DND-41 (cell line): ENCODE measurements at places on chromosomes 7 and 10.

DNA sequence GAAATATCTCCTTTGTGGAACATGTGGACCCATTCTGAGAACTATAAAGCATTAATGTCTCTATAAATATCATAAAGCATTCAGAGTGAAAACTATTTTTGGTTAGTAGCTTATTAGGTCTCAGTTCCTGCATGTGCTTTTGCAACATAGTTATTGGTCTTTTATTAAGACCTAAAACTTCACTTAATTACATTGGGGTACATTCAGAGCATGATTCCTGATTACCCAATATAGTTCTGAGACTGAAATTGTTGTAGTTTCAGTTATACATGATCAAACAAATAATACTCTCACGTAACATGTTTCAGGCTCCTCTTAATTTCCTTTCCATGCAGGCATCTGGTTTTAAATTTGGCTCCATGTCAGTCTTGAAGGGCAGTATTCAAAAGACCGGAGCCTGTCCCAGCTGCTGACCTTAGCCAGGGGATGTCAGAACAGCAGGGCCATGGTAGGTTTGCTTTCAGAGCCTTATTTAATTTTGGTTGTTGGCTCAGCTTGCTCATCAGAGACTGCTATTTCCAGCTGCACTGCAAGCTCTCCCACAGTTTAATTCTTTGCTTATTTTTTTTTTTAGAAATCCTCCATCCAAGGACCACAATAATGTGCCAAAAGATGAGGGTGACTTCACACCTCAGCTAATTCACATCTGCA, 447.8 kb upstream of the FZD8 start:
- H3K4me3 ChIP-seq, result no peak overlapping the region
- no peaks in the 10 kb centered on the region for H3K4me1 ChIP-seq
- no peak overlapping the region for H3K27ac ChIP-seq
- no peak for DNase-seq

DNA sequence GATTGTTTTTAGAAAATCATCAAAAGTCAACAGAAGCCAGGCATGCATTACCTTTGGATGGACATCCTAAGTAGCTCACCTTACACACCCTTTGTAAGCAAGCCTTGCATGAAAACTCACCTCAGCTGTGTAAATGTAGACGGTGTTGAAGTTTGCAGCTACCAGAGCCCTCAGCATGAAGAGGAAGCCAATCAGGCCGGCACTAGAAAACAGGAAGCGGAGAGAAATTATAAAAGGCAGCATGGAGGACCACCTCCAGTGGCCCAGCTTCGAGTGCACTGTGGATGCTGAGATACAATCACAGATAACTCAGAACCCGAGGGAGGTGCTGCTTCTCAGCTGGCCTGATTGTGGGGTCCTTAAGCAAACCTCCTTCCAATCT, 75.3 kb downstream of the SVOPL start:
- peak overlapping the region; percentile 28 for H3K4me3 ChIP-seq
- DNase-seq, result peak; percentile 50
- no peaks in the 10 kb centered on the region for H3K36me3 ChIP-seq
- H3K27ac ChIP-seq, result no peak overlapping the region

DNA sequence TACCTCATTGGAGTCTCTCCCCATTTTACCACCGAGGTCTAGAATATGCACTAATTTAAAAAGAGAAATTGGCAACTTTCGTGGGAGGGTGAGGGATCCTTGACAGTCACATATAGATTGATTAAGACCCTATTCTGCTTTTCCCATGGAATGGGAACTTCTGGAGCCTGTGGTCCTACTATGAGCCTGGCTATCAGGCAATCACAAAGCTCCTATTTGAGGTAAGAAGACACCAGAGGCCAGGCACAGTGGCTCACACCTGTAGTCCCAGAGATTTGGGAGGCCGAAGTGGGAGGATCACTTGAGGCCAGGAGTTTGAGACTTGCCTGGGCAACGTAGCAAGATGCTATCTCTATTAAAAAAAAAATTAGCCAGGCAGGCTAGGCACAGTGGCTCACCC, 104.7 kb upstream of the CCNY start:
- H3K27ac ChIP-seq, result no peak overlapping the region
- H3K27me3 ChIP-seq, result no peaks in the 10 kb centered on the region
- DNase-seq, result no peak
- H3K36me3 ChIP-seq, result no peaks in the 10 kb centered on the region

GRCh38 chr7:14868937-14869336, 33.6 kb downstream of the DGKB start:
- no peaks in the 10 kb centered on the region for H3K4me1 ChIP-seq
- no peak overlapping the region for H3K27ac ChIP-seq
- no peaks in the 10 kb centered on the region for H3K36me3 ChIP-seq
- no peaks in the 10 kb centered on the region for H3K27me3 ChIP-seq

GRCh38 chr7:42025635-42026375, 211.2 kb downstream of the GLI3 start:
- DNase-seq, result no peak
- no peaks in the 10 kb centered on the region for H3K4me1 ChIP-seq
- H3K36me3 ChIP-seq, result peaks cover 41% of the 10 kb centered on the region
- H3K27ac ChIP-seq, result no peak overlapping the region
- no peak overlapping the region for H3K4me3 ChIP-seq
- H3K27me3 ChIP-seq, result no peaks in the 10 kb centered on the region

- no peak for DNase-seq
- no peaks in the 10 kb centered on the region for H3K36me3 ChIP-seq
- H3K27ac ChIP-seq, result no peak overlapping the region
- H3K4me1 ChIP-seq, result peaks cover 9% of the 10 kb centered on the region
- no peak overlapping the region for H3K4me3 ChIP-seq
Measured at GRCh38 chr7:36372156-36372555, 17.5 kb upstream of the ANLN start.
